ENCODE measurements at places on chromosomes 16 and 17.
A peak's percentile ranks its signal among the peaks of the same experiment; 100 is the strongest.

GRCh38 chr16:72787130-72787513 lies 260.8 kb downstream of the ZFHX3 start:
- no peak for DNase-seq

DNA sequence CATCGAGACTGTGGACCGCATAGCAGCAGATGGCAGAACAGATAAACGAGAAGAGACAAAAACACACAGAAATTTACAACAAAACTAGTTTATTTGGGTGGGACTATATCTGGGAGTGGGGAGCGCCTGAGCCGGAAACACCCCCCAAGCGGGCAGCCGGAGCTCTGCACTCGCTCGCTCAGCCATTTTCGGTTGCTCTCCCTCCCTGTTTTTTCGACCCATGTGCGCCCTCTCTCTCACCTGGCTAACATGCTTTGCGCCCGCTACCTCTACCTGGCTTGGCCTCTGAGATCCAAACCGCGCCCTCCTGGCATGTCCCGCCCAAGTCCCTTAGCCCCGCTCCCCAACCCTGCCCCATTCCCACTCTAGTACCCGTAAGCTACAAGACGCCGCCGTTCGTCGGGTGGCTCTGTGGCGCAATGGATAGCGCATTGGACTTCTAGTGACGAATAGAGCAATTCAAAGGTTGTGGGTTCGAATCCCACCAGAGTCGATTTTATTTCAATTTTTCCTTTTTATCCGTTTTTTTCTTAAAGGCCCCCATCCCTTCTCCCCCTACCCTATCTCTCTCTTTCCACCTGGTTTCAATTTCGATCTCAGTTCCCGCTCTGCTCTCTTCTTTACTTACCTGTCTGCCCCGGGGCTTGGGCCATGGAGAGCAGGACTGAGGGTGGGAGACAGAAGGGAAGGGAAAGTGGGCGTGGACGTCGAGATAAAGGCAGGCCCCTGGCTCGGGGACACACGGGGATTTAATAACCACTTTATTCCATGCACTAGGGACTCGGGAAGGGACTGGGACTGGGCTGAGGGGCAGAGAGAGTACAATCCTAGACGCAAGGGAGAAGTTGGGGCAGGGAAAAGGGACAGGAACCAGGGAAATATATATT lies 2.4 kb upstream of the ALOXE3 start:
- DNase-seq: peak; percentile 70

GRCh38 chr17:34584805-34585416 lies 5.5 kb downstream of the TMEM132E start:
- DNase-seq: no peak

DNA sequence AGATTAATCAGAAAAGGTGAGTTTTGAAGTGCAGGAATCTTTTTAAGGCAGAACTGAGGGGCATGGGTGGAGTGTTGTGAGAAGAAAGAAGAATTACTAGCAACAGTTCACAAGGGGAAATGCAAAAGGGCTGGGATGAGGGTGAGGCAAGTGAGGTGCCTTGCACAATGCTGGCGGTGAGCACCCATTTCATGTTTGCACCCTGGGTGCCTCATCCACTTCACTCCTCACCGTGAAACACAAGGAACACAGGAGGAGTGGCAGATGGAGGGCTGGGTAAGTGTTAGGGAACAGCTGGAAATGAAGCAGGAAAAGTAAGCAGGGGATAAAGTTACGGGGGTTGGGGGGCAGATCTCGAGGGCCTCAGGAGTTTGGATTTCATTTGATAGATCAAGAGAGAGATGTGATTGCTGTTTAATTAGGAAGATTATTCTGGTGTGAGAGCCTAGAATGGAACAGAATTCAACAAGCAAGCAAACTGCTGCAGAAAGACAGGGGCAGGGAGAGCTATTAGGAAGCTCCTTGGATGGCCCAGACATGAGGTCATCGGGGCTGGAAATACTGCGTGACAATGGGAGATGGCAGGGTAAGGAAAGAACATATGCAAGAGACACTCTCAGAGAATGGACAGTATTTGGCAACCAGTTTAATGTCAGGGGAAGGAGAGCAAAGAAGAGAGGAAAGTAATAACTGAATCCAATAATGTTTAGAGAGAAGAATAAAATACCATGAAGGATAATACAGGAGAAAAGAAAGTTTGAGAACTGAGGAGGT lies 8.3 kb upstream of the HEATR6 start:
- no peak for DNase-seq

GRCh38 chr16:81349608-81350305 lies 35.0 kb downstream of the GAN start:
- no peak for DNase-seq

GRCh38 chr16:81231014-81231413 lies 7.5 kb upstream of the BCO1 start:
- no peak for DNase-seq

DNA sequence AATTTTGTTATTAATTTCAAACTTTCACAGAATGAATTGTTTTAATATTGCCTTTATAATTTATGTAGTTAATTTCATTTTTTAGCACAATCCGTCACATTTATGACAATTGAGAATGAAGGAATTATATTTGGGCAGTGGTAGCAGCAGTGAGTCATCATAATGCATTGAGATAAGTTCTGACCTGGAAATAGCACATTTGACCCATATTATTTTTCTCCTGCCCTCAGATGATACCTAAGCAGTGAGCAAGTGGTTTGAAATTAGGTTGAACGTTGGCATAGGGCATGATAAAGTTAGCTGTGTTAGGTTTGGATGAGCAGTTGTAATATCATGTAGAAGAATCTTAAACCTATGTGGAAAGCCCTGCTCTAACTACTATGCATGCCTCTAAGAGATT lies 1431.3 kb upstream of the CDH8 start:
- DNase-seq: no peak

DNA sequence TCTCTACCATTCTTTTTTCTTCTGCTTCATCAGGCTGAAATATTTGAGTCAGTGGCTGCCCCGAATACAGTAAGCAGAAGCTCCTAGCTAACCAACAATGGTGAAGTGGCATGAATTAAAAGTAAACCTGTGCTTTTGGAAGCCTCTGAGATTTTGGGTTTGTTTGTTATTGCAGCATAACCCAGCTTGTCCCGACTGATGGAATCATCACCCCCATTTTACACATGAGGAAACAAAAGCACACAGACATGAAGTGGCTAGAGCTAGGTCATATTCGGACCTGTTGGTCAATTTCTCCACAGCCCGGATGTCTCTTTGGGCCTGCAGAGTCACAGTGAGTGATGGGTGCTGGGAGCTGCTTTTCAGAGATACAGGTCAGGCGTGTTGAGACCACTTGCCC lies 39.4 kb downstream of the IRX5 start:
- no peak for DNase-seq

- peak; percentile 97 for DNase-seq
Observed at GRCh38 chr17:75785016-75785890, 647 bp downstream of the UNK start.

GRCh38 chr16:74626741-74627416 lies 20.0 kb upstream of the GLG1 start:
- no peak for DNase-seq

GRCh38 chr16:85337910-85338637 lies 225.8 kb upstream of the CIBAR2 start:
- DNase-seq: no peak

GRCh38 chr17:4748686-4749085 lies 9.0 kb upstream of the CXCL16 start:
- DNase-seq: no peak

DNA sequence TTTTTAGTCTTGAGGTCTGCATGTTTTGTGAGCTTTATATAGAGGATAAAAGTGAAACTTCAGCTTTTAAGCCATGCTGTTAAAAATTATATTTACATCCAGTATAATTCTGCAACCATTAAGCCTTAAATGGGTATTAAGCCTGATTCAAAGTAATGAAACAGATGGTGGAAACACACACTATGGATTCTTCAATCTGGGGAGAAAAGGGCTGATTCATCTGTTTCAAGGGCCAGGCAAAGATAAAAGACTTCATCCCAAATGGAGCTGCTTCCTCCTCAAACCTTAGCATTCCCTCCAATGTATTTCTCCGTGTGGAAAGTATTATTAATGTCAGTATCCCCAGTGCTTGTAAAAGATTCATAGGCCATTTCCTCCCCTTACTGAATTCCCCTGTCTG lies 367.4 kb upstream of the ZFHX3 start:
- no peak for DNase-seq

DNA sequence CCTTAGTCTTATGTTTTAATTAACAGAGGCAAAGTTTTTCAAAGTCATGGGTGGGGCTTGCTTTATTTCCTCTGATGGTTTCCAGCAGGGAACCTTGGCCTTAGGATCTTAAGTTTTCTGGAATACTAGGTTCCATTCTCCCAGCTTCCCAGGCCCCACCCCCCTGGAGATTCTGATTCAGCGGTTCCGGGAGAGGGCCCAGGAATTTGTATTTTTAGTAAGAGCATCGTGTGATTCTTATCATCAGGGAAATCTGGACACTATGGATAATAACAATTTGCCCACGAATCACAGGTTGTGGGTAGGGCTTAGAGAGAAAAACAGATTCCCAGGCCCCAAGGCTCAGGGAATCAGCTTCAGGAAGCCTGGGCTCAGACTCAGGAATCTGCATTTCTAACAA lies 263.6 kb downstream of the NTN1 start:
- no peak for DNase-seq

DNA sequence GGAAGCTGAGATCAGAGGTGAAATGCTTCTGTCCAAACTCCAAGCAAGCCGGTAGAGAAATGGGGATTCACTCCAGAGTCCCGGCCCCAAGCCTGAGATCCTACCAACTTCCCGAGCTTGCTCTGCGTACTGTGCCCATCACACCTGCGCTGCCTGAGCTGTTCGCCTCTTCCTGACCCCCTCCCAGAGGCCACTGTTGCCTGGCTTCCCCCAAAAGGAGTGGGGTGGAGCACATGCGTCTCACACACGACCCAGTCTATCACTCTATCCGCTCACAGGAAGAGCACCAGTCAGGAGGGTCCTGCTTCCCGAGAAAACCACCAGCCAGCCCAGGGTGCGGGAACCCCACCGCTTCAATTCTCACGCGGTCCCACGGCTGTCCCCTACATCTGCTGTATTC lies 13.5 kb upstream of the C16orf95 start:
- no peak for DNase-seq

- DNase-seq: no peak
Observed at GRCh38 chr17:31310886-31311285, 3.0 kb downstream of the EVI2B start.

DNA sequence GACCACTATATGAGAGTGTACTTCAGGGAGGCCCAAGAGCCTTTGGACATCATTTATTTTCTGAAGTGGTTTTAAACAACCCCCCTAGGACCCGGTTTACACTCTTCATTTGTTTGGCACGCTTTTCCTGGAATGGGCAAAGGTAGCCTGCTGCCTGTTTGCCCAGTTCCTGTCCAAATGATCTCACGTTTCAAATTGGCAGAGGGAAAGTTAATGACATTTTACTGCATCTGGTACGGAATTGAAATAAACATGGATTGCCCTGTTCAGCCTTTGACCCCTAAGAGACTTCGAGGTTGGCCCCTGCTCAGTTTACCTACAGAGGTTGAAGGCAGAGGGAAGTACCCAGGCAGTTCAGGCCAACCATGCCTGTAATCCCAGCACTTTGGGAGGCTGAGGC lies 5.8 kb upstream of the RPRML start:
- DNase-seq: no peak
